Hematopoietic multipotent progenitor cell treated with erythropoietin and hydrocortisone succinate and interleukin-3 and kit ligand, for 8 days (in vitro differentiated cells): ENCODE measurements at places on chromosomes 5 and 9.

- DNase-seq = no peak
These were observed 38.0 kb downstream of the MTMR12 start for GRCh38 chr5:32274548-32275395.

DNA sequence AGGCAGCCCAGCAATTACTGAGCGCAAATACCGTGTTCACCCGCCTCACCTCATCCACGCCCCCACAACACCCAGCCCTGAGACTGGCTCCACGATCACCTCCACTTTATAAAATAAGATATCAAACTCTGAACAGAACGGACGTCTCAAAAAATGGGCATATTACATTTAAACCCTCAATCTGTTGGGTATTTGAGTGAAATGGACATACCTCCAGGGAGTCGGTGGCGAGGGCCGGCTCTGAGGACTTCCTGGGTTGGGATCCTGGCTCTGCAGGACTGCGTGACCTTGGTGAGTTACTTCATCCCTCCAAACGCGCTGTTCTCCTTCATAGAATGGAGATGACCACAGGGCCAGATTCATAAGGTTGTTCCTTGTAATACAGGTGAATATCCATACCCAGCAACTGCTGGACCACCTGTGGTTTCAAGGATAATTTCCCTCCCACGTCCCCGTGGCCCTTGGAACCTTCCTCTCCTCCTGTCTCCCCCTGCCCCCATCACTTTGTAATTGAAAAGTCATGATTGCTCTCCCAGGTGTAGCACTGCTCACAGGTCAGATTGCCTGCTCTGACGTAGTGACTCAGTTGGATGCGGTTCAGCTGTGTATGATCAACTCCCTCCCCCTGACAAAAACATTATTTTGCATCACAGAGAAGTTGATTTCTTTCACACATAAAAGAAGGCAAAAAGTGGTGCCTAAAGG is 135.6 kb downstream of the KCNIP1 start:
- no peak for DNase-seq

DNA sequence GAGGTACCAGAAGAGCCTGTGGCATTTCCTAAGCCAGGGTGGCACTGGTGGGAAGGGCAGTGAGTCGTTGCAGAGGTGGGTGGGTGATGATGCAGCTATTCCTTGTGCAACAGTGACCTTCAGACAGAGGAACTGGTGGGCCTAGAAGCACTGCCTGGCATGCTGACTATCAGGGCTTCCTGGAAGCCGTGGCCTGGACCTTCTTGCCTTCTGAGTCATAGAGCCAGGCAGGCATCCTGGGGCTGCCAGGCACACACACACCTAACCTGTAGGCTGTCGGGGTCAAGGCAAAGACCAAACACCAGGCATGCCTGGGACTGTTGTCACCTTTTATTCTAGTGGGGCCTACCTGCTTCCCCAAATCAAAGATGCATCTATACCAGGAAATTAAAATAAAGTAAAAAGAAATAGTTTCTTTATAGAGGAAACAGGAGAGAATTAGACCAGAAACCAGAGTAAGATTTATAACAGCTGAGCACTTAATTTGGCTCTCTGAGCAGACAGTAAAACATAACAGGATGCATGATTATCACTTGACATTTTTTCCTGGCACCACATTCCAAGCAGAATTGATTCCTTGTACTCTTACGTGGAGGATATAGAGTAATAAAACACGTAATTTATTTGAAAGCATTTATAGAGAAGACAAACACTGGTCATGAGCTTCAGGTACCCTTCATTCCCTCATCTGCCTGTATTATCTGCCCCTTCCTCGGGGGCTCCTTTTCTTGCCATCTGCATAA is 25.1 kb downstream of the NANS start:
- DNase-seq = no peak

DNA sequence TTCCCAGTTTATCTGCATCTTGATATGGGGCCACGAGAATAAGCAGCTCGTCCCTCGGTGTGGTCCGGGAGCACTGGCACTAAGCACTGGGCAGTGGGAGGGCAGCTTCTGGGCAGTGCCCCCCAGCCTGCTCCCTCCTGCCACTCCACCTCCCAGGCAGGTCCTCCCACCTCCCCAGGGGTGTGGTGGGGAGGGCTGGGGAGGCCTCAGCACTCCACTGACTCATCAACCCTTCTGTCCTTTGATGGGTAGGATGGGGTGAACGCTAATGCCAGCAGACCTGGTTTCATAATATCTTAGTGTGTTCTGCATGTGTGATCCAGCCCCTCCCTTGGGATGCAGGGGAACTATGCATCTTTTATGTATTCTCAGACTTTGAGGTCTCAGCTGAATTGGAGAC is 62.2 kb upstream of the GNE start:
- DNase-seq = no peak

DNA sequence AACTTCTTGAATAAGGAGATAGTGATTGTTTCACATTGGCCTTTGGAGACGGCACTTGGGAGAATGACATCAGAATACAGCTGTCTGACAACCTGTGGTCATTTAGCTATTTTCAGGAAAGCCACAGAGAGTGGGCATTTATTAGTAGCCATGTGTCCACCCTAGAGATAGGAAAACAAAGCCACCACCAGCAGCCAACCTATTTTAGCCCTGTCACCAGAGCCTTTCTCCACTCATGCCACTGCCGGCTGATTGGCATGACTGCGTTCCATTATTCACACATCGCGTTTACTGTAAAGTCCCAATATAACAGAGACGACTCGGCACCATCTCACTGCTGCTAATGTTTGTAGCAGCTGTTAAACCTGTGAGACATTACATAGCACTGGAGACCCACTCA is 330.1 kb downstream of the NDUFS4 start:
- DNase-seq = no peak

DNA sequence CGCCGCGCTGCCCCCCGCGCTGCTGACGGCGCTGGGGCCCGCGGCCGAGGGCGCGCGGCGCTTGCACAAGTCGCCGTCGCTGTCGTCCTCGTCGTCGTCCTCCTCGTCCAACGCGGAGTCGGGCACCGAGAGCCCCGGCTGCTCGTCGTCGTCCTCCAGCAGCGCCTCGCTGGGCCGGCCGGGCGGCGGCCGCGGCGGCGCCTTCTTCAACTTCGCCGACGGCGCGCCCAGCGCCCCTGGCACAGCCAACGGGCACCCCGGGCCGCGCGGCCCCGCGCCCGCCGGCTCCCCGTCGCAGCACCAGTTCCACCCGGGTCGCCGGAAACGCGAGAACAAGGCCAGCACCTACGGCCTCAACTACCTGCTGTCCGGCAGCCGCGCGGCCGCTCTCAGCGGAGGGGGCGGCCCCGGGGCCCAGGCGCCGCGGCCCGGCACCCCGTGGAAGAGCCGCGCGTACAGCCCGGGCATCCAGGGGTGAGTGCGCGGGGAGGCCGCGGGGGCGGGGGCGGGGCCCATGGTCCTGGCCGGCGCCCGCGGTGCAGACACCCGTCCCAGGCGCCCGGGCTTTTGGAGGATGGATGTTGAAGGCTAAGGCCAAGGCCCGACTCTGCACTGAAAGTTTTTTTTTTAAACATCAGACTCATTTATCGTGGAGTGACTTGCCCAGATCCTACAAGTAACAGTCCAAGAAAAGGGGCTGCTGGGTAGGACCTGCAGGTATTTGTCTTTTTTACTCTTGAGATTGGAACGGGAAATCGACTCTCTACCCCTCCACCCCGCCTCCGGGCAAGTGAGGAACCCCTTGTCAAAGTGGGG is 1.2 kb downstream of the TENT4A start:
- peak; percentile 16 for DNase-seq

- no peak for DNase-seq
These were observed 182.8 kb downstream of the CFAP90 start for GRCh38 chr5:7668161-7668560.

DNA sequence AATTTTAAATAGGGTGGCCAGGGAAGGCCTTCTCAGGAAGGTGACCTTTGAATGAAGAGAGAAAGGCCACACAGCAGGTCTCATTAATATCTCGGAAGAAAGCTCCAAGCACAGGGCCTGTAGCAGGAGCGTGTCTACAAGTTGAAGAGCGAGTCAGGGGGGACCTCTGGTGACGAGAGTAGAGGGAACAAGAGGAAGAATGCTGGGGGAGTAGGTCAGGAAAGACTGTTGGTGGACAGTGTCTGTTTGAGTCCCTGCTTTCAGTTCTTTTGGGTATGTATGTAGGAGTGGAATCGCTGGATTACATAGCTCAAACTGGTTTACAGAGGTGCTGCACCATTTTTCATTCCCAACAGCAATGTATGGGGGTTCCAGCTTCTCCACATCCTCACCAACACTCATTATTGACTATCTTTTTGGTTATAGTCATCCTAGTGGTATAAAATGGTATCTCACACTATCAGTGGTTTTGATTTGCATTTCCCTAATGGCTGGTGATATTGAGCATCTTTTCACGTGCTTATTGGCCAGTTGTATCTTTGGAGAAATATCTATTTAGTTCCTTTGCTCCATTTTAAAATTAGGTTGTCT is 55.8 kb downstream of the NUP214 start:
- peak; percentile 57 for DNase-seq

DNA sequence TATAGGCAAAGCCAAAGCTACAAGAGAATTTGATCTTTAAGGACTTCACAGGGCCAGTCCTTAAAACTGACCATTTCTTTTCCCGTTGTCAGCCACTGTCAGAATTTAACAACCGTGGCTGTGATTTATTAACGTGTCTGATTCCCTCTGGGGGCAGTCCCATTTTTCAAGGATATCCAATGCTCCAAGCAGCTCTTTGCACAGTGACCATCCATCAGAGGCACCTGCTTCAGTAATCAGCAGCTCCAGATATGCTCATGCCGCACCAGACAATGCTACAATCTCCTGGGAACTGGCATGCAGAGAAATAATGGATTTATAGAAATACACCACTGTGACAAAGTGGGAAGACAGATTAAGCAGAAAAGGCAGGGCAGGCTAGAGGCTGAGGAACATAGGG is 163.3 kb upstream of the PPP1R2B start:
- DNase-seq = no peak

DNA sequence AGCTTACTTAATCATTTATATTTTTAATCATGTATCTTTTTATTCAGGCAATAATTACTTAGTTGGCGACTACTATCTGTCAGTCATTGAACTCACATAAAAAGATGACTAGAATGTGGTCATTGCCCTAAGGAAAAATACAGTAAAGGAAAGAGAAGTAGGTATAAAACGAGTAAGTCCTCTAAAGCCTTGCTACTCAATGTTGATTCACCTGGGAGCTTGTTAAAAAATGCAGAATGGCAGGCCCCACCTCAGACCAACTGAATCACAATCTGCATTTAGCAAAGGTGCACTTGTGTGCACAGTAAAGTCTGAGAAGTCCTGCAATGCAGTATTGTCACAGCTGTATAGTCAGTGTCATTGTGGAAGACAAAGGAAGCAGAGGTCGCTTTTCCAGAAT is 592.4 kb downstream of the CSNK1G3 start:
- no peak for DNase-seq

GRCh38 chr5:161372682-161373344 is 173.7 kb downstream of the GABRB2 start:
- no peak for DNase-seq

- DNase-seq = no peak
These were observed at the start of gene EDIL3 for GRCh38 chr5:84384604-84385575. EDIL3 (minus strand) TSS chr5:84384880; CDS start chr5:84384374, 506 bp downstream.

GRCh38 chr5:111256128-111256527 is 31.9 kb downstream of the CAMK4 start:
- DNase-seq = no peak

GRCh38 chr5:149537374-149537975 is 13.8 kb downstream of the CSNK1A1 start:
- no peak for DNase-seq

DNA sequence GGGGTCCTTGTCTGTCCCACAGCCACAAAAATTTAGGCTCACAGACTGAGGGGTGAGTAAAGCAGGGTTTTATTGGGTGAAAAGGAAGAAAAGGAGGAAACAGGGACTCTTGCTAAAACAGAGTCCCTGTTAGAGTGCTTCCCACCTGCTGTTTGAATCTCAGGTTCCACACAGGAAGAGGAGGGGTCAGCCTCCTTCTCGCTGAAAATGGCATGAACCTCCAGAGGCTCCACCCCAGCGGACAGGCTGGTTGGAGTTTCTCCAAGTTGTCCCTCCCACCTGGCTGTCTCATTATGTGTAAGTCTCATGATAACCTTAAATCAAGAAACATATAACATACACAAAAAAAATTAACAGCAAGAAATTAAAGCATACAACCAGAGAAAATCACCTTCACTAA is 28.3 kb upstream of the UHRF2 start:
- DNase-seq = no peak

GRCh38 chr5:52807723-52808122 is 20.0 kb downstream of the ITGA1 start:
- no peak for DNase-seq

- DNase-seq = peak; percentile 56
These were observed 536 bp upstream of the COMMD10 start for GRCh38 chr5:116084287-116084691.
